NCI-H2171 treated with DMSO at 0.1 percent for 48 hours (cell line): ENCODE measurements at places on chromosomes 11 and 22.

- DNase-seq: no peak
Measured at GRCh38 chr11:47155879-47156278, 20.8 kb downstream of the ARFGAP2 start.

DNA sequence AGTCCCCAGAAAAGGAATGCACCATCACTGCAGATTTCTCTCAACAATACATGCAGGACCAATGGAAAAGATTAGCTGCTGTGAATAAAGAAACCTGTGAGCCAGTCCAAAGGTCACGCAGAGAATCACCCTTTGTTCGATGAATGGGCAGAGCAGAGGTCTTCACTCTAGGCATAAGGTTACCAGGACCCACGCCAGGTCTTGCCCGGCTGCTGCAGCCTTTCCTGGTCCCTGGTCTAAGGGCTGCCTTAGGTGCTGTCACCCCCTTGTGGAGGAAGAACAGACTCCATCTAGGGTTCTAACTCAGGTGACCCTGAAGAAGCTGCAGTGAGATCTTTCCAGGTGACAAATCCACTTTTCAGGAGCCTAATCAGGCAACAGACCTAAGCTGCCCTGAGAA lies 29.0 kb upstream of the NAP1L4 start:
- no peak for DNase-seq

GRCh38 chr11:110430267-110431050 lies 711 bp downstream of the FDX1 start:
- peak; percentile 41 for DNase-seq

DNA sequence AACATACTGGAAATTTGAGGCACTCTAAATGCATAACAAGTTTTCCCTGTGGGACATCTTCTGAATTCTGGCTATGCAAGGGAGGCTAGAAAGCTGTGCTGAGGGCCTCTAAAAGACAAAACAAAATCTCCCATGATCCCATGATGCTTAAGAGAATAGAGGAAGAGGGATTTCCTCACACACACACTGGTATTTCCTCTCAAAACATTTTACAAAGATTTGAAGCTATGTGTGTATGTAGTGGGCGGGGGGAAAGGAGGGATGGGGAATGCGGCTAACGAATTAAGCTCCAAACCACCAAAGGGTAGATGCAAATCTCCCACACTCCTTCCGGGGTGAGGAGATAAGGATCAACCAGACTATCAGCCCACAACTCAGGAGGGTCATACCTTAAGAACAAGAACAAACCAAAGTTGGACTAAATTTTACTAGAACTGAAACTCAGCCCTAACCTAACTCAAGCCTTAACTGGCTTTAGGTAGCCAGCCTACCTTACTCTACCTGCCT lies 6.0 kb downstream of the OR2AT4 start:
- no peak for DNase-seq

DNA sequence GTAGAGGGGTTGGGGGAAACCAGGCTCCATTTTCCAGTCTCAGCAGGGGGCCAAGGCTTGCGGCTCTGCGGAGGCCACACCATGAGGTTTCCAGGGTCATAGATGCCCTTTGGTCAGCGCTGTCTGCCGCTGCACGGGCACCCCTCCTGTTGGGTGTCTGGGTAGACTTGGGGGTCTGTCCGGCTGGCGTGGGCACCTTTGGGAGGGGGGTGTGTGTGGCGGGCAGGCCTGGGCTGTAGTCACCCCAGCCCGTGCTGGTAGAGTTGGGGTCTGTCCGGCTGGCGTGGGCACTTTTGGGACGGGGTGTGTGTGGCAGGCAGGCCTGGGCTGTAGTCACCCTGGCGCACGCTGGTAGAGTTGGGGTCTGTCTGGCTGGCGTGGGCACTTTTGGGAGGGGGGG lies 18.6 kb downstream of the LSP1 start:
- no peak for DNase-seq

- DNase-seq: no peak
Measured at GRCh38 chr11:44883277-44883676, 67.4 kb downstream of the TP53I11 start.

DNA sequence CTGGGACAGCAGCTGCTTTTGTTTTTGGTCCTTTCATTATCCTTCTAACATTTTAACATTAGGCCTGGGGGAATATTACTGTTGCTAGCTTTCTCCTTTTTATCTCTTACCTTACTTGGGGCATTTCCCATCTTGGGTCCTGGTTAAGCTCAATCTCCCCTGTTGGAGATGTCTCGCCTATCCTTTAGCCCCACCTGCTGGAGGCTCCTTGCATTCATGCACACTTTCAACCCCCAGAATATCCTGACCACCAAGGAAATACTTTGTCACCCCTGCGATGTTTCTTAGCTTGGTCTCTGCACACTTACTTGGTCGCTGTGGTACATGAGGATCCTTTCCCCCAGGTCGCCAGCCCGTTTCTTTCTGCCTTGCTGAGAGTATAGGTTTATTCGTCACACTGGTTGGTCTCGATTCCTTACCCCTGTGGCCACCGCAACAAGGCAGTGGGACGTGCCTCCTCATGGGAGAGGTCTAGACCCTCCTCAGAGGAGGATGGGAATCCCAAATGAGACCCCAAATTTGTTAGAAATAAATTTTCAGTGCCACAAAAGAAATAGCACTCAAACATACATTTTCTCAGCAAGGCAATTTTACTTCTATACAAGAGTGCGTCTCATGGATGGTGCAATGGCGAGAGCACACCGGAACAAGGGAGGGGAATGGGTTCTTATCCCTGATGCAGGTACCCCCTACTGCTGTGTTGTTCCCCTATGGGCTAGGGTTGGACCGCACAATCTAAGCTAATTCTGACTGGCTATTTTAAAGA lies 5.4 kb upstream of the TXN2 start:
- peak; percentile 25 for DNase-seq

- DNase-seq: peak; percentile 32
Measured at GRCh38 chr11:34034053-34034452, 17.5 kb upstream of the CAPRIN1 start.

- no peak for DNase-seq
Measured at GRCh38 chr22:25362883-25363240, 143.4 kb downstream of the CRYBB2 start.

GRCh38 chr11:10701982-10702381 lies 8.4 kb upstream of the IRAG1 start:
- no peak for DNase-seq

DNA sequence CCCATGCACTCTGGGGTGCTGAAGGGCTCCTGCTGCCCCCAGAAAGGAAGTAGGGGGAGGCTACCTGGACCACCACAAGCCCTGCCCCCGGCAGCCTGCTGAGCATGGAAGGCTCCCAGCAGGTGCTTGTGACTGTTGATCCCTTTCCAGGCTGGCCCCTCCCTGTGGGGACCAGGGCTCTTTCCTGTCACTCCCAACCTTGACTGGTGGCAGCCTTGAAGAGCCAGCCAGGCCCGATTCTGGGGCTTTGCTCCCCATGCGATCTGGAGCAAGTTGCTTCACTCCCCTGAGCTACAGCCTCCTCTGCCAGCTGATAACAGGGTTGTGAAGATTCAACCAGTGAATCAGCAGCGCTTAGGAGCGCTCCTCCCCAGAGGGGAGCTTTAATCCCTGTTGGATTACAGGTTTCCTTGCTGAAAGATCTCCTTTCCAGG lies 4.6 kb upstream of the CST6 start:
- DNase-seq: no peak

GRCh38 chr11:2298131-2298794 lies 3.5 kb downstream of the C11orf21 start:
- no peak for DNase-seq

DNA sequence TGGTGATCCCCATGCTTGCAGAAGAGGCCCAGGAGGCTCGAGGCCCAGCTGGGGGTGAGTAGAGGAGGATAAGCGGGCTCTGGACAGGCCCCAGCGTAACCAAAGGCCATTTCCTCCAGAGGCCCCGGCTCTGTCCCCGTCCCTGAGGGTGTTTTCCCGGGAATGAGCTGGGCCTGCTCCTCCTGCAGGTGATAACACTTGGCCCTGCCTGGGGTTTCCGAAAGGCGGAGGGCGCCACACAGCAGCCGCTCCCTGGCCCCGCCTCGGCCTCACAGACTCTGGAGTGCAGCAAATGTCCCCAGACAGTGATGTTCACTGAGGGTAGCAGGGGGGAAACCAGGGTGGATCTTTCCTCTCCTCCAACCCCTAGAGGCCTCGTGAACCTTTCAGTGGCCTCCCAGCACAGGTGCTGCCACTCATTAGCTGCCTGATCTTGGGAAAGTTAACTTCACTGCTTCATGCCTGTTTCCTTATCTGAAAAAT lies 10.5 kb upstream of the MGAT3 start:
- no peak for DNase-seq

- peak; percentile 34 for DNase-seq
Measured at GRCh38 chr11:116595305-116595880, 177.4 kb downstream of the BUD13 start.

GRCh38 chr22:44392446-44392921 lies 79.7 kb upstream of the SHISAL1 start:
- DNase-seq: no peak

DNA sequence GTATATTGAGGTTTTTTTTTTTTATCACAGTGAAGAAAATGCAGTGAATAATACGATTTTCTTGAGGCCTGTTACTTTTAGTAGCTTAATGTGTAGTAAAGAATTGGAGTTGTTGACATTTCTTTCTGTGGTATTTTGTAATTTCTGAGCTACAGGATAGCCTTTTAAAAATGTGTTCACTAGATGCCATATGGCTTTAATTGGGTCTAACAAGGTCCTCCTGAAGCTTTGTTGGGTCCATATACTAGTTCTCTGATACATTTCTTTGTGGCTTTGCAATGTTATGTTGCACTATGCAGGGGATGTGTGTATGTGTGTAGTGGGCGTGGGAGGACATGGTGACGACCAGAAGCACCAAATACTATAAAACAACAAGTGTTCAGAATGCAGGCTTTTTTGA lies 25.1 kb downstream of the FBXO7 start:
- no peak for DNase-seq

DNA sequence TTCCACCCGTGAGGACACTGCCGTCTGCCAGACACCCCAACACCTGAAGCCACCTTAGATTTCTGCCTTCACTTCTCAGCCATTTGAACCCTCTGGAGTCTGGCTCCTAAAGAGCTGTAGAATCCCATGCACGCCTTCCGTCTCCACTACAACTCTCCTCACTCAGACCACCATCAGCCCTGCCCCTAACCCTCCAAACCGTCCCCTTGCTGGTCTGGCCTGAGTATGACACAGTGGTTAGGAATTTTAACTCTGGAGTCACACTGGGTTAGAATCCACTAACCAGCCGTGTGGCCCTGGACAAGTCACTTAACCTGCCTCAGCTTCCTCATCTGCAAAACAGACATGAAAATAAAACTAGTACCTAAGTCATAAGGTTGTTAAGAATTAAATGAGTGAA lies 3.0 kb downstream of the CNIH2 start:
- no peak for DNase-seq

DNA sequence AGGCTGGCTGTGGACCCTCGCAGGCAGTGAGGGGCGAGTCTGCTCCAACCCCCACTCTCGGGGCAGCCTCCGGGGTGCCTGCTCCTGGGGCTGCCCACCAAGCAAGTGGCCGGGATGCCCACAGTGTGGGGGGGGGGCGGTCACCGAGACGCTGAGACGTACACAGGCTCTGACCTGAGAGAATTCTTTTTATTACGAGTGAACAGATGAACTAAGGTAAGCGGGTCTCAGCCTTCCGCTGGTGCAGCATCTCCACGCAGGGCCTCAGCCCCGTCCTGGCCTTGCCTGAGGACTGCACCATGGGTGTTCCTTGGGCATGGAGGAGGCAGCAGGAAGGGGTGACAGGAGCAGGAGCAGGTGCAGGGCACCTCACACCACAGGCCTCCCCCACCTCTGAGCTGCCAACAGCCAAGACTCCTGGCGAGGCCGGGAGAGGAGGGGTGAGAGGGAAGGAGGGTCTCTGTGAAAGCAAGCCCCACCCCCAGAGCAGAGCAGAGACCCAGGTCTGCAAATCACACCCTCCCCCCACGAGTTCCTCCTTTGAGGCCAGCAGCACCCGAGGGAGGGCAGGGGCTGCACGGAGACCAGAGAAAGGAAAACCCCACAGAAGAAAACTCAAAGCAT lies 17.2 kb downstream of the MOB2 start:
- no peak for DNase-seq

DNA sequence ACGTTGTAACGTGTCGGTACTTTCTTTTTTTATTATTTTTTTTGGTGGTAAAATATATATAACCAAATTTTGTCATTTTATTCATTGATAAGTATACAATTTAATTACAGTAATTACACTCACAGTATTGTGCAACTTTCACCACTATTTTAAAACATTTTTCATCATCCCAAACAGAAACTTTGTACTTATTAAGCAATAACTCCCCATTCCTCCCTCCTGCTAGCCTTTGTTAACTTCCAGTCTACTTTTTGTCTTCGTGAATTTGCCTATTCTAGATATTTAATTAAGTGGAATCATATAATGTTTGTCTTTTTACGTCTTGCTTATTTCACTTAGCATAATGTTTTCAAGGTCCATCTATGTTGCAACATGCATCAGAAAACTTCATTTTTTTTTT lies 58.5 kb downstream of the STIM1 start:
- DNase-seq: no peak

- no peak for DNase-seq
Measured at GRCh38 chr11:46537121-46537520, 56.7 kb downstream of the AMBRA1 start.

- DNase-seq: no peak
Measured at GRCh38 chr11:100563541-100564280, 123.4 kb upstream of the ARHGAP42 start.

DNA sequence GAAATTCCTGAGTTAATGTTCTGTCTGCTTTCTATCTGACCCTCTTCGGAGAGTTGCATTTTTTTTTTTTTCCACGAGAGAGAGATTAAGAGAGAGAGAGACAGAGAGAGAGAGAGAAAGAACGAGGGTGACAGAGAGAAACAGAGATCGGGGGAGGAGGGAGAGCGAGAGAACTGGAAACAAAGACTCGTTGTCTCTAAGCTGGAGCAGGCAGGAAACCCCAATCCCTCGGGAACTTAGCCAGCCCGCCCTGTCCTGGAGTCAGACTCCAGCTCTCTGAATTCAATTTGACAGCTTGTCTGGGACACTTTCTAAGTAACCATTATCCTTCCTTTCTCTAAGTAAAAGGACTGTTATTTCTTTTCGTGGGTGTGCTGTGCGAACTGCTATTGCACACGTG lies 76.9 kb downstream of the KCNJ1 start:
- DNase-seq: no peak

DNA sequence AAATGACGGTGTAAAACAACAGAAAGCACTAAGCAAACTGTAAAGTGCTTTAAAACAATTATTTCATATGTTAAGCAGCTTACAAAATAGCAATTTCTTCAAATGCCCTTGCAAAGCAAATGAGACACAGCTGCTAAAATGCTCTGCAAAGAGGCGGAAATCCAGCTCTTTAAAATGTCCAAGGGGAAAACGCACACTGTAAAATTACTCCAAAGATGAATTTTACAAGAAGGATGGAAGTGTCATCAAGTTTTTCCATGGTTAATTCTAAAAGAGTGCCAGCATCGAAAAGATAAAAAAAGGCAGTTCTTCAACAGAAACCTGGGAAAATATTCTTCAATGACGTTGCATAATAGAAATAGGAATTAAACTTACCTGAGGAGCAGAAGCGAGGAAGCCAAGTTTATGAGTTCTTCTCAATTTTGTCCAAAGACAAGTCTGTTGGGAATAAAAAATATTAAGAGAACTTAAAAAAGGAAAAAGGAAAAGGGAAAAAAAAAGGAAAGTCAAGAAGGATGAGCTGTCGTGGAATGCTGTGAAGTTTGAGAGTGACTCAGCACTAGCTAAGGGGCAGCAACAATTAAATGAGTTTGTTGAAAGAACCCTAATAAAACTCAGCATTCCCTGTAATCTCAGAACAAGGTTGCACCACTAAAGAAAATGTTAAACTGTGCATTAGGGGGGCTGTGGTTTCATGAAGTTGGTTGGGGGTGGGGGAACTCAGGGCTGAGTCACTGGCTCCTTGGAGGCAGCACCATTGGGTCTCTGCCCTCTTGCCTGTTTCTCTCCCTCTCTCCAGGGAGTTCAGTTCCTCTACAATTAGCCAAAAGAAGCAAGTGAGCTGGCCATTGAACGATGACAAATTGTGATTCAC lies 64.2 kb upstream of the BLID start:
- DNase-seq: no peak
